ENCODE measurements at places on chromosomes 4 and X. TPM values are rescaled to one million over a fixed set of nuclear protein-coding genes. Genes with fewer than 3 reads are reported as not detected.

SASH3 gene
- polyA plus RNA-seq, result 100 TPM

ZFP92 gene
- polyA plus RNA-seq, result 0.24 TPM

GPC4 gene
- not detected for polyA plus RNA-seq

STK32B gene
- not detected for polyA plus RNA-seq

UBQLN2 gene
- polyA plus RNA-seq, result 82.9 TPM

UGT2B10 gene
- not detected for polyA plus RNA-seq

SHROOM2 gene
- not detected for polyA plus RNA-seq

RNF150 gene
- not detected for polyA plus RNA-seq

NSG1 gene
- polyA plus RNA-seq, result 30.1 TPM

SSX4 gene
- not detected for polyA plus RNA-seq

SSX1 gene
- polyA plus RNA-seq, result not detected

DDIT4L gene
- not detected for polyA plus RNA-seq

SMPX gene
- polyA plus RNA-seq, result not detected

RAB9B gene
- polyA plus RNA-seq, result 0.14 TPM

ABCE1 gene
- polyA plus RNA-seq, result 72.9 TPM

ZMYM3 gene
- polyA plus RNA-seq, result 5.0 TPM

BANK1 gene
- 0.40 TPM for polyA plus RNA-seq

ITGB1BP2 gene
- not detected for polyA plus RNA-seq

VCX2 gene
- not detected for polyA plus RNA-seq

UGT2B17 gene
- polyA plus RNA-seq, result not detected

GPR173 gene
- polyA plus RNA-seq, result 0.49 TPM

SSX2B gene
- polyA plus RNA-seq, result not detected

FNIP2 gene
- 6.7 TPM for polyA plus RNA-seq

GCNA gene
- 0.77 TPM for polyA plus RNA-seq

BGN gene
- polyA plus RNA-seq, result not detected

PFKFB1 gene
- 0.16 TPM for polyA plus RNA-seq

ZCCHC13 gene
- not detected for polyA plus RNA-seq

PAGE2B gene
- polyA plus RNA-seq, result not detected

AGTR2 gene
- polyA plus RNA-seq, result not detected

FHIP1A gene
- not detected for polyA plus RNA-seq

TSPAN7 gene
- 1.5 TPM for polyA plus RNA-seq

PRR32 gene
- not detected for polyA plus RNA-seq

ABLIM2 gene
- 0.57 TPM for polyA plus RNA-seq

MTNR1A gene
- not detected for polyA plus RNA-seq

ARMCX1 gene
- 6.5 TPM for polyA plus RNA-seq

CXCL9 gene
- not detected for polyA plus RNA-seq

CHST7 gene
- 0.60 TPM for polyA plus RNA-seq

FUNDC1 gene
- 29.5 TPM for polyA plus RNA-seq

ZDHHC15 gene
- 0.13 TPM for polyA plus RNA-seq

DYNLT3 gene
- 26.8 TPM for polyA plus RNA-seq

GABRB1 gene
- not detected for polyA plus RNA-seq

CTAG2 gene
- not detected for polyA plus RNA-seq

CSAG3 gene
- not detected for polyA plus RNA-seq

FATE1 gene
- polyA plus RNA-seq, result not detected

SH3D19 gene
- polyA plus RNA-seq, result 0.62 TPM

TTC29 gene
- not detected for polyA plus RNA-seq

TRPC5OS gene
- polyA plus RNA-seq, result not detected

GAGE2A gene
- polyA plus RNA-seq, result not detected

CCDC120 gene
- polyA plus RNA-seq, result 0.94 TPM

CENPE gene
- not detected for polyA plus RNA-seq

CXCL3 gene
- polyA plus RNA-seq, result not detected

GYPE gene
- polyA plus RNA-seq, result 5.9 TPM

WDR1 gene
- polyA plus RNA-seq, result 304 TPM

HEPH gene
- not detected for polyA plus RNA-seq

SLC10A3 gene
- 42.3 TPM for polyA plus RNA-seq

TMEM255A gene
- polyA plus RNA-seq, result 0.73 TPM

CFAP47 gene
- polyA plus RNA-seq, result not detected

RTL3 gene
- not detected for polyA plus RNA-seq

SMAD1 gene
- 0.73 TPM for polyA plus RNA-seq

CTAG1B gene
- polyA plus RNA-seq, result not detected
